ENCODE measurements at places on chromosomes 11 and 22. TPM values are rescaled to one million over a fixed set of nuclear protein-coding genes. Genes with fewer than 3 reads are reported as not detected.
A peak's percentile ranks its signal among the peaks of the same experiment; 100 is the strongest.

Gene PLA2G3
- 0.51 TPM for total RNA-seq

Gene RPLP2
- total RNA-seq: 259 TPM

GRCh38 chr11:34674038-34674437 lies 53.1 kb downstream of the EHF start:
- DNase-seq: no peak

DNA sequence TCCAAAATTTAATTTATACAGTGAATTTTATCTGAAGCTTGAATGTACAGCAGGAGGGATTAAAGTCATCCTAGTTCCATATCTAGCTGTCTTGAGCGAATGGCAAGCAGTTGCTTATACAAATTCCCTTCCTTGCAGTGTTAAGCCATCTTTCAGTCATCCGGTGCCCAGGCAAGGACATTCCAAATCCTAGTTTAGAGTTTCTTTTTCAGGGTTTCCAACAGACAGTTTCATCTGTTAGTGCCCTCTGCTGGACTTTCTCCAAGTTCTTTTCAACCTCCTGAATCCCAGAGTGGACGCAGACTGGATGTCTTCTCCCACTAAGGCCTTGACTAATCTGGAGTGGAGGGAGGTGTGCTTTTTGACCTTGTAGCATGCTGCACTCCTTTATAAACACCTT lies 45.4 kb downstream of the GRAMD1B start:
- DNase-seq: peak; percentile 75

DNA sequence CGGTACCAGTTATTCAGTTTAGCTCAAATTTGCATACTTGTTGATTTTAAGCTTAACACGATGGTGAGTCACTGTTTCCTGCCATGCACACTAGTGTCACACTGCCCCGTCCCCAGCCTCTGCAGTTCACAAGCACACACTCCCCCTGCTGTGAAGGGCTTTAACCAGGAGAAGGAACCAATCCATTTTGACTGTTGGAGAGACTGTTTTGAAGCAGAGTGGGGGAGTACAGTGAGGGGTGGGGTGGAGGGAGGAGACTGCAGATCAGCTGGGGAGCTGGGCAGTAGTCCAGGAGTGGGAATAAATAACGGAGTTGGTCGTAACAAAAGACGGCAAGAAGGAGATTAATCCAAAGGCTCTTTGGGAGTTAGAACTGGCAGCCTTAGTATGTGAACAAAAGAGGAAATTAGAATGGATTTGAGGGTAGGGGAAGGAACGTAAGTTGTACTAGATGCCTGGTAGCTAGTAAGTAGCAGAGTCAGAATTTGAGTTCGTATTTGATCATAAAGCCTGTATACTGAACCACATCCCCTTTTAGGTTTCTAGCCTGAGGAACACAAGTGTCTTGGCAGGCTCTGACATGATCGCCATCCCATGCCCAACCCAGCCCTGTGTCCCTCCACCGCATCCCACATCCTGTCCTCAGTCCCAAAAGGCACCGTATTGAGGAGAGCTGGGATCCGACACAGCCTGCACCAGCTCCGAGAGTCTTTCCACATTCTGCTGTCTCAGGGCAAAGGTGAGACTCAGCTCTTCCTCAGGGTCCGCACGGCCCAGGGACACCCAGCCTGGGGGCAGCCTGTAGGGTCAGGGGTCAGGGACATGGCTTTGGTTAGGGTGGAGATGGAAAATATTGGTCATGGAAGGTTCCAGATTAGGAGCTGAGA lies 862 bp downstream of the TPP1 start:
- DNase-seq: peak; percentile 52

GRCh38 chr22:44554411-44554810 lies 56.4 kb upstream of the RTL6 start:
- DNase-seq: no peak

- DNase-seq: peak; percentile 94
Observed at GRCh38 chr11:111841370-111842053, 29.9 kb downstream of the ALG9 start.

- DNase-seq: no peak
Observed at GRCh38 chr11:93967258-93967657, 53.9 kb upstream of the HEPHL1 start.
